Colonic mucosa (tissue), 4 donors: ENCODE measurements at places on chromosomes 7 and 10.

GRCh38 chr7:115273139-115273772, 351.4 kb downstream of the MDFIC start:
- no peaks in the 10 kb centered on the region for H3K36me3 ChIP-seq
- H3K4me3 ChIP-seq, result no peak overlapping the region
- no peak for DNase-seq
- no peaks in the 10 kb centered on the region for H3K27me3 ChIP-seq
- no peak overlapping the region for H3K27ac ChIP-seq

DNA sequence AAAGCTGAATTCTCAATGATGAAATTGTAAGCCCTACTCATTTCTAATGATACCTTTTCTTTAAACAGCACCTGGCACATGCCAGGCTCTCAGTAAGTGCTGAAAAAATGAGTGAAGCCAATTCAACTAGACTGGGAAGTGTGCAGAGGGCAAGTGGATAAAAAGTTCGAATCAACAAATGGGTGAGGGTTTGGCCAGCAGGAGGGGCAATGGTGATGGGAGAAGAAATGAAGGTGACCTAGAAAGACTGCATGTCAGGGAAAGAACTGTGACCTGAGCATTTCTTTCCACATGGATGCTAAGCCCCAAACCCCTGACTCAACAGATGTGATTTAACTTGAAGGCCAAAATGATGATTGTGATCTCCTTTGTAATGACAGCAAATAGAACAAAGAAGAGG, 54.6 kb downstream of the DKK1 start:
- H3K4me3 ChIP-seq, result no peak overlapping the region
- no peaks in the 10 kb centered on the region for H3K4me1 ChIP-seq
- H3K36me3 ChIP-seq, result no peaks in the 10 kb centered on the region
- no peak for DNase-seq

DNA sequence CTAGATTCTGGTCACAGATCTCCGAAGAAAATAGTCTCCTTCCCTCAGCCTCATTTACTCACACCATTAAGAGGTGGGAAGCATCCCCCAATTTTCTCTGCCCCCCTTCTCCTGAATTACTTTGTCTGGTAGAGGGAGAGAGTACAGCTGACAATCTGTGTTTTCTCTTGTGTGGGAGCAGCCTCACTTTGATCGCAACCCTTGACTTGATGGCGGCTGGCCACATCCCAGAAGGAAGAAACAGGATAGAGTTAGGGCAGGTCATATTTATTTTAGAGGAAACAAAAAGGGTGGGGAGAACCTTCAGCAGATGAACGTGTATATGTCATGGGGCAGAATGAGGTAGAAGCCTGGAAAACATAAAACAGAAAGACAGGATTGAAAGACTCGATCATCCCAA, 82.4 kb upstream of the FAM171A1 start:
- no peak overlapping the region for H3K27ac ChIP-seq
- H3K4me3 ChIP-seq, result no peak overlapping the region
- no peaks in the 10 kb centered on the region for H3K27me3 ChIP-seq
- no peaks in the 10 kb centered on the region for H3K4me1 ChIP-seq
- no peaks in the 10 kb centered on the region for H3K36me3 ChIP-seq

DNA sequence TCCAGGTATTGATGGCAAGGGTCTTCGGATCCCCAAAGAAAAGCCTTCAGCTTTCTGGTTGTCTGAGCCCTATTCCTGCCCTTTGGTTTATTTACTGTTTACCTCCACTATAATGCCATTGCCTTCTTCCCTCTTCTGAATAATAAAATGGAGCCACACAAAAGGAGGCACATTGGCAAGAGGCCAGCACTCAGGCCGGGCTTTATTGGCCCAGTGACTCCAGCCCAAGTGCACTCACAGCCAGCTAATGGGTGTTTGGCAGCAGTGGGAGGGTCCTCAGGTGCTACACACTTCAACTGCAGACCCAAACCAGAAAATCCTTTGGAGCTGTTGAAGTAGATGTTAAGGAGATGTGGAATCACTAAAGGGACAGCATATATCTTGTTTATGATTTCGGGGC, 336.0 kb downstream of the PLXNA4 start:
- H3K27me3 ChIP-seq, result no peaks in the 10 kb centered on the region
- H3K27ac ChIP-seq, result no peak overlapping the region
- H3K36me3 ChIP-seq, result no peaks in the 10 kb centered on the region
- no peak overlapping the region for H3K4me3 ChIP-seq
- no peaks in the 10 kb centered on the region for H3K4me1 ChIP-seq

- H3K27ac ChIP-seq, result no peak overlapping the region
- DNase-seq, result no peak
- no peak overlapping the region for H3K4me3 ChIP-seq
Observed at GRCh38 chr7:129095258-129095657, 40.3 kb upstream of the TNPO3 start.
